ENCODE measurements at places on chromosomes 12 and 14.

DNA sequence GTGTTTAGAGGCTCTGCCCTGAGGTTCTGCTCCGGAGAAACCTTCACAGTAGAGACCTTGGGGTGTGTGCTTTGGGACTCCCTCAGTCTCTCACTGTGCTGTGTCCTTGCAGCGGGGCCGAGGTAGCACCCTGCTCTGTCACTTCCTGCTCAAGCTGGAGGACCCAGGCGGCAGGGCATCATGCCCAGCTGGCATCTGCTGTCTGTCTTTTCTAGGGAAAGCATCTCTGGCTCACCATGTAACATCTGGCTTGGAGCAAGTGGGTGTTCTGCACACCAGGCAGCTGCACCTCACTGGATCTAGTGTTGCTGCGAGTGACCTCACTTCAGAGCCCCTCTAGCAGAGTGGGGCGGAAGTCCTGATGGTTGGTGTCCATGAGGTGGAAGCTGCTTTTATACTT lies 124.5 kb downstream of the ESRRB start:
- no peak for DNase-seq

DNA sequence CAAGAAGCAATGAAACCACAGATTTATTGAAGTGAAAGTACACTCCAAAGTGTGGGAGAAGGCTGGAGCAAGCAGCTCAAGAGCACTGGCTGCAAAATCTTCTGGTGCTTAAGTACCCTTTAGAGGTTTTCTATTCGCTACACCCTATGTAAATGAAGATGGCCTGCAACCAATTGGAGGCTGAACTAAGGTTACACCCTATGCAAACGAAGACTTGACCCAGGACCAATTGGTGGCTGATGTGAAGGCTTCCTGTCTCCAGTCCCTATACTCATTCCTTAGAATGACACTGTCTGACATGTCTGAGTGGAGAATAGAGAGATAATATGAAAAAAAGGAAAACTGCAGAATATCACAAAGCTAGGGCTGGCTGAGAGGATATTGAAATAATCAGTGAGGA lies 57.2 kb downstream of the ALG10B start:
- no peak for DNase-seq

GRCh38 chr12:737122-737739 lies 15.1 kb upstream of the WNK1 start:
- DNase-seq, result no peak

DNA sequence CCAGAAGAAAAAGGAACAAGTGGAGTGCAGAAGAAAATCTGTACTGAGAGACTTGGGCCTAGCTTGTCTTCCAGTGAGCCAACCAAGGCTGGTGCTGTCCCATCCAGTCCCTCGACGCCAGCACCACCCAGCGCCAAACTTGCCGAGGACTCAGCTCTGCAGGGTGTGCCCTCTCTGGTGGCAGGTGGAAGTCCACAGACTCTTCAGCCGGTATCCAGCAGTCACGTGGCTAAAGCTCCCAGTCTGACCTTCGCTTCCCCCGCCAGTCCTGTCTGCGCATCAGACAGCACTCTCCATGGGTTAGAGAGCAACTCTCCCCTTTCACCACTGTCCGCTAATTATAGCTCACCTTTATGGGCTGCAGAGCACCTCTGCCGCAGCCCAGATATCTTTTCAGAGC lies 15.6 kb downstream of the CIPC start:
- DNase-seq, result no peak

GRCh38 chr14:75764020-75764419 lies 103.0 kb downstream of the TTLL5 start:
- no peak for DNase-seq

GRCh38 chr14:102779574-102780315 lies 2.5 kb downstream of the TRAF3 start:
- DNase-seq, result no peak

DNA sequence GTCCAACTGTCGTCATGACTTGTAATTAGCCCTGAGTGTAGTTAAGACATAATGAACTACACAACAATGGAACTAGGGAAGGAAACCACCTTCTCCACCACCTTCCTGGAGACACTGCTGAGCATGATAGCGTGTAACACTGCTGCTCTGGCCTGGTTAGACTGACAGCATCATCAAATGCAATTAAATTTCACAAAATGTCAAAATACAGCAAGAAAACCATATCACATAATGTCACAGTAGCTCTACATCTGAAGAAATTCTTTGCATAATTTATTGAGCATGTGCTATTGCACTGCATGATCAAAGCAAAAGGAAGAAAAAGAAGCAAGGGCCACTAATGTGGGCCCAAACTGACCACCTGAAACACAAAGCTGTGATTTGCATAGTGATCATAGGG lies 321.8 kb upstream of the TMTC1 start:
- no peak for DNase-seq

DNA sequence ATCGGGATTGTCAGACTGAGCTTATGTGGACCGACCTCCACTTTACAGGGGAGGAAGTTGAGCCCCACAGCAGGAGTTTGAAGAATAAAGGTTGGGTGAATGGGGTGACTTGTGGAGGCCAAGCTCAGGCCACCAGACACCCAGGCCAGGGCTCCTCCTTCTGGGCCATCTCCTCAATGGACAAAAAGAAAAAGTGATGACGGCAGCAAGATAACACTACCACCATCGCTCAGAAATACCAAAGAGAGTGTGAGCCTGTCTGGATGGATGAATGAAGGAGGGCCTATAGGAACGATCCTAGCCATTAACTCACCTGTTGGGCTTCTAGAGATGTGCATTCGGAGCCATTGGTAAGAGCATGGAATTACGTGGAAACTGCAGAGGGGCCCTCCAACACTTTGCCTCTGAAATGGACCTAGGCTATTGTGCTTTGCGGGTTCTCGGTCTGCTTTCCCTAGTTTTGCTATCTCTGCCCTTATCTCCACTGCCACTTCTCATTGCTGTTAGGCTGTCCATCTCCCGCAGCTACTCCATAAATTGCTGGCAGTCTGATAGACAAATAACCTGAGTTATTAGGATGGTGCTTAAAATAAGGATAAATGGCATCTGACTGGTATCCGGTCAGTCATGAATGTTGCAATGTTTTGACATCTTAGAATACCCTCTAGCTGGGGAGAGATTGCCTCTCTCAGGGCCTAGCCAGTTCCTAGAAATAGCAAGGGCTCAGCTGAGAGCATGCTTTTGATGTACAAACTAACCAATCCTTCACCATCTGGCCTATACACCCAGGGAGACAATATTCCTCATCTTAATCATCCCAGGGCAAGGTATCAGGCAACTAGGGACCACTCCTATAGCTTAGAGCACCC lies 9.6 kb upstream of the PLEK2 start:
- DNase-seq, result no peak

- DNase-seq, result no peak
These were observed 33.4 kb downstream of the SUSD6 start for GRCh38 chr14:69644814-69645213.

GRCh38 chr12:7959701-7960121 lies 23.7 kb upstream of the SLC2A3 start:
- DNase-seq, result peak; percentile 55

GRCh38 chr12:75996861-75997447 lies 34.6 kb downstream of the PHLDA1 start:
- no peak for DNase-seq

DNA sequence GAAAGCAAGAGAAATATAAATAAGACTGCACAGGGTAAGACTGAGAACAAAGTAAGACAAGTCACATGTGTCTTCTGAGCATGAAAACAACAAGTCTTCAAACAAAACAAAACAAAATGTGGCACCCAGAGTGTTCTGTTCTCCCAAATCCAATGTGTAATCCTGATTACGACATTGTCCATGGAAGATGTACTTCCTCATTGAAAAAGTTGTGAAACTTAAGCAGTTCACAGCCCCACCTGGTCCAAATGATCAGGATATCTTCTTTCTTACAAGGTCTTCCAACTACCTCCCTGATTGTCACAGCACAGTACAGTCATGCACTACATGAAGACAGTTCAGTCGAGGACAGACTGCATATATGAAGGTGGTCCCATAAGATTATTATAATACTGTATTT lies 23.3 kb upstream of the NEK9 start:
- DNase-seq, result no peak

DNA sequence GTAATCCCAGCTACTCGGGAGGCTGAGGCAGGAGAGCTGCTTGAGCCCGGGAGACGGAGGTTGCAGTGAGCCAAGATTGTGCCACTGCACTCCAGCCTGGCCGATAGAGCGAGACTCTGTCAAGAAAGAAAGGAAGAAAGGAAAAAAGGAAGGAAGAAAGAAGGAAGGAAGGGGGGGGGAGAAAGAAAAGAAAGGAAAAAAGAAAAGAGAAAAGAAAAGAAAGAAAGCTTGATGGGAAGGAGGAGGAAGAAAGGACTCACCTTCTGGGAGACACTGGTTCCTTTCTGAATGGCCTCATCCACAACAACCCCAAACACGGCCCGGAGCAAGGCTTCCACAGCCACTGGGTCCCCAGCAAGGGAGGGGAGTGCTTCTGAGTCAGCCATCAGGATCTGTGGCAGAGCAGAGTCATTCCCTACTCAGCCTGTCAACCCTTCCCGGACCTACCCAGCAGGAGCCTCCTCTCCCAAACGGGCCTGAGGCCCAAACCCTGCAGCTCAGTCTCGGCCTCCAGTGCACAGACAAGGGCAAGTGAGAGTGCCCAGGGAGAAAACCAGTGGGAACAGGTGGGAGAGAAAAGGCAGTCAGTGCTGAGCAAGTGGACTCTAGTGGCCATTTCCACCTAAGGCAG lies 7.3 kb upstream of the ZNF740 start:
- DNase-seq, result no peak

- DNase-seq, result no peak
These were observed 83.3 kb upstream of the PPM1H start for GRCh38 chr12:63018273-63018672.

DNA sequence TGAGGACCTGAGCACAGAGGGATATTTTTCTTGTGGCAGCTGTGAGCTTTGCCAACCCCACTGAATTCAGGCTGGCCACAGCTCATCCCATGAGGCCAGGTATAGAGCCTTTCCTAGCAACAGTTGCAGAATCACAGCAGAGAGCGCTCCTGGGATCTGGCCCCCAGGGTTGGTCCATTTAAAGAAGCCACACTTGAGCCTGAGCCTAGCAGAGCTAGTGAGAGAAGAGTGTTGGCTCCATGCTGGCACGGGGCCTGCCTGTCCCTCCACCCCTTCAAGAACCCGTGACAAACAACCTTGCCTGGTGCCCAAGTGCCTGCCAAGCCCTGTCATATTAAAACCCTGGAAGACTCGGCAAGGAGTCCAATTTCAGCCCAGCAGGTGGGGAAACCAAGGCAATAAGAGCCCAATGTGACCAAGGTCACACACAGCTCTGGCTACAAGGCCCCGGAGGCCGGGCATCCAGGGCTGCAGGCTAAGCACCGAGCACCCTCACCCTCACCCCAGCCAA lies 91.6 kb downstream of the LRRC74A start:
- no peak for DNase-seq

- DNase-seq, result no peak
These were observed 13.1 kb downstream of the METAP2 start for GRCh38 chr12:95487024-95487423.

GRCh38 chr14:100076133-100076532 lies 10.9 kb downstream of the EVL start:
- DNase-seq, result peak; percentile 68

- no peak for DNase-seq
These were observed 79.2 kb downstream of the C14orf132 start for GRCh38 chr14:96118391-96118790.

DNA sequence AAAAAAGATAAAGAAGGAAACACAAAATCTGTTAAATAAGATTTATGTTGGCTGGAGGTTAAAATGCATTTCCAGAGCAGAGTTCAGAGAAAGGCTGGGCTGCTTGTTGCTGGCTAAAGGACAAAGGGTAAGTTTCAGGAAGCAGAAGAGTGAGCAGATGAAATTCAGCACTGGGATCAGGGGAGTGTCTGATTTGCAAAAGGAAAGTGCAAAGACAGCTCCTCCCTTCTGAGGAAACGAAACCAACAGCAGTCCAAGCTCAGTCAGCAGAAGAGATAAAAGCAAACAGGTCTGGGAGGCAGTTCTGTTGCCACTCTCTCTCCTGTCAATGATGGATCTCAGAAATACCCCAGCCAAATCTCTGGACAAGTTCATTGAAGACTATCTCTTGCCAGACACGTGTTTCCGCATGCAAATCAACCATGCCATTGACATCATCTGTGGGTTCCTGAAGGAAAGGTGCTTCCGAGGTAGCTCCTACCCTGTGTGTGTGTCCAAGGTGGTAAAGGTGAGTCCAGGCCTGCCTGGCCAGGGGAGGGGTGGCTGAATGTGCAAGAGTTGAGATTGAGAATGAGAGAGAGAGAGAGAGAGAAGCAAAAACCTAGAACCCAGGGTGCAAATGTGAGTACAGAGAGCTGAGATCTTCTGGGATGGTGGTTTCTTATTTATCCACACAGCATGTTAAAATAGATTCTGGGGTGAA lies at the start of gene OAS1:
TSS of gene OAS1 (plus strand) at position 251 of the 703 bp plus-strand sequence. CDS start at position 329, 78 bp downstream.
- DNase-seq, result peak; percentile 26

DNA sequence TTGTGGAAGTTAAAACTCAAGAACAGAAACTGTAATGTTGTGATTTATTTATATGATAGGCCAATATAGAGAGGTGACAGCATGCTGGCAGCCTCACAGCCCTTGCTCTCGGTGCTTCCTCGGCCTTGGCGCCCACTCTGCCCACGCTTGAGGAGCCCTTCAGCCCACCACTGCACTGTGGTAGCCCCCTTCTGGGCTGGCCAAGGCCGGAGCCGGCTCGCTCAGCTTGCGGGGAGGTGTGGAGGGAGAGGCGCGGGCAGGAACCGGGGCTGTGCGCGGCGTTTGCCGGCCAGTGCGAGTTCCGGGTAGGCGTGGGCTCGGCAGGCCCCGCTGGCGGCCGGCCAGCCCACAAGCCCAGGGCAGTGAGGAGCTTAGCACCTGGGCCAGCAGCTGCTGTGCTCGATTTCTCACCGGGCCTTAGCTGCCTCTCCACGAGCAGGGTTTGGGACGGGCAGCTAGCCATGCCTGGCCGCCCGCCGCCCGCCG lies 65.8 kb upstream of the SLC8A3 start:
- DNase-seq, result peak; percentile 10

DNA sequence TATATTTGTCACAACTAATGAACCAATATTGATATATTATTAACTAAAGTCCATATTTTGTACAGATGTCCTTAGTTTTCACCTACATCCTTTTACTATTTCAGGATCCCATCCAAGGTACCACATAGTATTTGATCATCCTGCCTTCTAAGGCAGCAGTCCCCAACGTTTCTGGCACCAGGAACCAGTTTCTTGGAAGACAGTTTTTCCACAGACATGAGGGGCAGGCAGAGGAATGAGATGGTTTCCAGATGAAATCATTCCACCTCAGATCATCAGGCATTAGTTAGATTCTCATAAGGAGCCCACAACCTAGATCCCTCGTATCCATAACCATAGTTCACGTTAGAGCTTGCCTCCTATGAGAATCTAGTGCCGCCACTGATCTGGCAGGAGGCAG lies 82.8 kb upstream of the BCL2L14 start:
- DNase-seq, result no peak

- DNase-seq, result no peak
These were observed 434.6 kb upstream of the RGS6 start for GRCh38 chr14:71497645-71498086.
